ENCODE measurements at places on chromosomes 5 and 9.

DNA sequence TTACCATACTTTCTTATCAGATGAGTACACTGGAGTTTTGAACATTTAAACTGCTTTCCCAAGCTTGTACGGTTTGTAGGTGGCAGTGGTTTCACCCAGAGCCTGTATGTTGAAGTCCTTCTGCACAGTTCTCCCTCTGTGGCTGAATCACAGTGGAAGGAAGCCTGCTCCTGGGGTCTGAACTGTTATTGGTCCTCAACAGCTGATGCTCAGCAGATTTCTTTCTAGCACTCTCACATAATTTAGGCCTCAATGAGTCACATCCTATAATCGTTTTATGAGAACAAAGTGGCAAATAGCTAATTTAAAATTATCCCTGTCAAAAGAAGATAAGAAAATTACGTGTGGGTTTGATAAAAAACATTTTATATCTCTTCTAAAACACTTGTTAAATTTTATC lies 229.7 kb downstream of the TLE4 start:
- no peak for DNase-seq

- no peak for DNase-seq
Observed at GRCh38 chr9:128253140-128253990, 22.4 kb downstream of the GOLGA2 start.

DNA sequence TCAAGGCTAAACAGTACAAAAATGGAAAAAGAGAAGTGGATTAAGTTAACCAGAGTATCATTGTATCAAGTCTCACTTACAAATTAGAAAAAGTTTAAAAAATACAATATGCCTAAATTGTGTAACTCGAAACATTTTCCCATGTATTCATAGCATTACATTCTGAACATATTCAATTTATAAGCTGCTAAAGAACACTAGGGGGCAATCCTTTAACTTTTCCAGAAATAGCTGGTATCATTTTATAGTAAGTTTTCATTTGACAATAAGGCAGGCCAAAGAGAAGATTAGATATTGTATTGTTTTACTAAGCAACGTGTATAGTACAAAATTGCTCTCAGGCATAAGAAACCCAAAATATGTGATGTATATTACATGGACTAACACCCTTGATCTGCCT lies 234.6 kb downstream of the ADGRV1 start:
- no peak for DNase-seq

DNA sequence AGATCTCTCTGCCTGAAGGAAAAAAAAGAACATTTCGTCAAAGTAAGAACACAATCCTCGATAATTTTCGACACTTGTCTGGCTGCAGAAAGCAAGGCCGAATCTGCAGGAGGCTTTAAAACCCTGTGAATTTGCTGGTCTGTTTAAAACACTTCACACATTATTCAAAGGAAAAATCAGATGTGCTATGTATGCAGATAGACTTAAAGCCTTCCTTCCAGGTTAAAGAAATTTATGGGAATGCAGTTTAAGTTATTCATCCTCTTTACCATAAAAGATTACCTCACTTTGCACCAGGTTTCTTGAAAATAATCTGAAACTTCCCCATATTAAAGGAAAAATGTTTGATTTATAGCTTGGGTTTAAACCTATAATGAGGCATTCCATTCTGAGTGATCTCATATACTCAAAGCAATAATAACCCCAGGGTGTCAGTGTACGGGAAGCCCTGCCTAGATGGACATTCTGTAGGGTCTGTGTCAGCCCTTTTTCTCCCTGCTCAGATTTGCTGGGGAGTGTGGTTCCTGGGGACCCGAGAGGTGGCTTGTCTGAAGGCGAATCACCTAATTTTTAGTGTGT lies 323.5 kb upstream of the SLC24A2 start:
- no peak for DNase-seq

DNA sequence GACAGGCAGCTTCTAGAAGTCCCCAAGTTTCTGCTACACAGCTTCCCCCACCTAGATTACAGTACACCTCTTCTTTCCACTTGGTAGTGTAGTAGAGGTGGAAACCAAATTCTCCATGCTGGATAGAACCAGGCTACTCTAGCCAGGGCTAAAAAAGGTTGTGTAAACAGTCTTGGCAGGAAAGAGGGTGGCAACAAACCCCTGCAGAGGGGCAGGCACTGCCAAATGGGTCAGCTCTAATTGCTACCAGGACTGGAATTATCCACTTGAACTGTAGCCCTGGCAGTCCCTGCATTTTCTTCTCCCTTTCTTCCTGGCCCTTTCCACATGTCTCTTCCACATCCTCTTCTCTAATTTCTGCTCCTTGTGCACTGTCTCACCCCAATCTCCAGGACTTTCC lies 24.8 kb downstream of the RANBP3L start:
- no peak for DNase-seq

GRCh38 chr5:39448506-39449128 lies 23.8 kb upstream of the DAB2 start:
- DNase-seq: no peak

GRCh38 chr9:130298662-130299279 lies 33.2 kb downstream of the HMCN2 start:
- no peak for DNase-seq

DNA sequence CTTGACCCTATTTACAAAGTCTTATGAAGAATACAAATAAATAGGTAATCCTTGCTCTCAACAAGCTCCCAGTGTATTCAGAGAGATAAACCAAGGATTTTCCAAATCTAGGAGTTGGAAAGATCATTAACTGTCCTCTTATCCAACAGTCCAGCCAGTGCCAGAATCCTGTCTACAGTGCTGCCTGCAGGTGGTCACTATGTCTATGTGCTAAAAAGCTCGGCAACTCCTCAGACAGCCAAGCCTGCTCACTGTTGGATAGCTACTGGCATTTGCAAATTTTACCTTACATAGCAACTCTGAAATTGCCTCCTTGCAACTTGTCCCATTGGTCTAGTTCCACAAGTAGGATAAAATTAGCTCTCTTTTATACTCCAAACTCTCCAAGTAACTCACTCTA lies 187.4 kb downstream of the DCP2 start:
- no peak for DNase-seq

DNA sequence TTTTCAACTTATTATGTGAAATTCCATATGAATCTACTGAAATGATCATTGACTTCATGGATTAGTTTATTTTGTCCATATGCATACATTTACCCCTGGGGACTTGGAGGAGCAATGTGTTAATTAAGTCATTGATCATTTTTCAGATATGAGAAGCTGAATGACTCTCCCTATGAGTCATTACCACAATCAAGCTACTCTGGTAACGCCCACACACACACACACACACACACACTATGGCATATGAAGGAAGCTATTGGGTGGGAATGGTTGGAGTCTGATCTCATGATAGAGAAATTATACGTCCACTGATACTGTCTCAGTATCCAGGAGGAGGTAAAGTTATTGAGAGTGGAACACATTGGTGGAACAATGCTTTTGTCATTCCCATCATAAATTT lies 528.9 kb downstream of the AGTPBP1 start:
- no peak for DNase-seq

Data from SIG-M5 (cell line).